ENCODE measurements at places on chromosomes 13 and 19.

DNA sequence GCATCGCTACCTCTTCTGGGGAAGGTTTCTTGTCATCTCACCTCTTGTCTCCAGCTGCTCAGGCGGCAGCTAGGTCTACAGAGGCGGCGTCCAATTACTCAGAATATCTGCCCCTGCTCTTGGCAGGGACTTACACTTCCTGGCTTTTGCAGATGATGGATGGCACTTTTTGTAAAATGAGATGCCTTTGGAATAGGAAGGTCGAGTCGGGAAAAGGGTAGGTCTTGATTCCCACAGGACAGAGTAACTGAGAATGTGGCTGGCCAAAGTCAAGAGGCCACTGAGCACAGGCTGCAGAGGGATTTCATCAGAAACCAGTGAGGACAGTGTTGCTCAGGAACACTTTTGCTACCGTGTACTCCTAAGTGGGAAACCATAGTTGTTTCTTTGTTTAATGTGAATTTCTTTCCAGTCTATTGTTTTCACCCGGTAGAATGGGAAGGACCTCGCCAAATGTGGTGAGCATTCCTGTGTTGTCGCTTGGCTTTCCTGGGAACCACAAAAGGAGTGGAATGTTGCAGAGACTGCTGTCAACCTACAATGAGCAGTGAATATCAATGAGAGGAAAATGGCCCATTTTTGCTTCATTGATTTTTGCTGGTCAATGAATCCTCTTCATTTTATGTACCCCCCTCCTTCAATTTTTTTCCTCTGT, 383.7 kb downstream of the HS6ST3 start:
- DNase-seq, result no peak

GRCh38 chr13:34207872-34208271, 389.9 kb downstream of the RFC3 start:
- DNase-seq, result no peak

DNA sequence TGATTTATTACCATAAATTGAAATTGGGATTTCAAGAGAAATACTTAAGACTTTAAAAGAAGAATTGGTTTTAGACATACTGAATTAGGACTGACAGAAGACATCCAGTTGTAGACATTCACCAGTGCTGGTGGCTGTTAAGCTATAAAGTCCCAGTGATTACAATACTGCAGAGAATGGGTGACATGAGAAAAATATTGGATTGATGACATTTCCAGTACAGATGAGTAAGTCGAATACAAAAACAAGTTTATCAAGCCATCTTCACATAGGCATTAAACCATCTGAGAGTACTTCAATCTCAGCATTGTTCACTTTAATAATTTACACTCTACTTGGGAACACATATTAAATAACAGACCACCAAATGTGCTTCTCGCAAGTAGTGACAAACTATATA, 66.8 kb downstream of the TBC1D4 start:
- no peak for DNase-seq

DNA sequence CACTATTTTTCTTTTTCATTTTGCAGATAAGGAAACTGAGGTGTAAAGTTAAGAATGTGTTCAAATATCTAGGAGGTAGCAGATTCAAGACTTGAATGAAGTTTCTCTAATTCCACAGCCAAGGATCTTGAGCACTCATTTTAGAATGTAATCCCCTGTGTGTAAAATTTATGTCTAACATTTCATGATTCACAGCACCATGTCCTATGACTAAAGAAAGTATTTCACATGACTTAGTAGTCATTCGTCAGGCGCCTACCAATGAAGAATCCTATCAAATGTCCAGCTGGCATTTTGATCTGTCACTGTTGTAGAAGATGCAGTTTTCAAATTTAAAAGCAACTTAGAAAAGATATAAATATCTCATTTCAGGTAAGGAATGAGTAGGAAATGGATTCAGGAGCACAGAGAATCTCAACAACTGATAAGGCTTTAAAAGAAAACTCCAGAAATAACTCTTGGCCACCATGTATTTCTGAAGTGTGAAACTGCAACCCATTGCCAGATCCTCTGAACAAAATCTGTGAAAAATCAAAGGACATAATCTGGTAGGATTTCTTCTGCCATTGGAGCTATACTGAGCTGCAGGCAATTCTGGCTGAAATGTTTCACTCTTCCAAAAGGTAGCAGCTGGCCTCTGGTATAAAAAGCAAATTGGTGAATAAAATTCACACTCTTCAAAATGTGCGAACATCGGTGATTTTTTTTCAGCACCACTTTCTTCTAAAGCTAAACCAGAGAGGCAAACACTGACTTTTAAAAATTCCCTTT, 92.2 kb downstream of the DCLK1 start:
- DNase-seq, result no peak

GRCh38 chr19:13881692-13882418, 4.9 kb downstream of the NANOS3 start:
- DNase-seq, result peak; percentile 43

DNA sequence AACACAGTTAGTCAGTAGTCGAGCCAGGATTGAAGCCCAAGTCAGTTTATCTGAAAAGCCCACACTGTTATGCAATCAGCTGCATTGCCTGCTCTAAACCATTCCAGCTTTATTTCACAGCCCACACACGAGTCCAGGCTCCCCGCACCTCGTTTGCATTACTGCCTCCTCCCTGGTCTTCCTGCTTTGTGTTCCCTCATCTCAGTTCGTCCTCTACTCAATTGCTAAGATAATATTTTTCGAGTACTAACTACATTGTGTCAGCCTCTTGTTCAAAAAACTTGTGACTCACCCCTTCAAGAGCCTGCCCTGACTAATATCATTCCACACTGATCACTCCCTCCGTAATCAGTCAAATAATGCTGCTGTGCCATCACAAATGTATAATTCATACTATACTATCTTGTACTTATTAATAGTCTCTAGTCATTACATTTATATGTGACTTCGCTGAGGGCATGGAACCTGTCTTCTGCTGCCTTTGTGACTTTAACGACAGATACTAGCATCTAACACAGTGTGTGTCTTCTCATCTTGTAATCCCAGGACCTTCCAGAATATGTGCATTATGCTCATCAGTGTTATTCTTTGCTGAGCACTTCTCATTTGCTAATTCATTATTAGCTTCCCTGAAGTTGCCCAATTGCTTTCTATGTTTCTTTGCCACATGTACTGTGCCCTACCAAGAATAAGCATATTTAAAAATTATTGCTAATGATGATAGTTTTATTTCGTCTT, 26.2 kb upstream of the WDFY2 start:
- DNase-seq, result peak; percentile 48

DNA sequence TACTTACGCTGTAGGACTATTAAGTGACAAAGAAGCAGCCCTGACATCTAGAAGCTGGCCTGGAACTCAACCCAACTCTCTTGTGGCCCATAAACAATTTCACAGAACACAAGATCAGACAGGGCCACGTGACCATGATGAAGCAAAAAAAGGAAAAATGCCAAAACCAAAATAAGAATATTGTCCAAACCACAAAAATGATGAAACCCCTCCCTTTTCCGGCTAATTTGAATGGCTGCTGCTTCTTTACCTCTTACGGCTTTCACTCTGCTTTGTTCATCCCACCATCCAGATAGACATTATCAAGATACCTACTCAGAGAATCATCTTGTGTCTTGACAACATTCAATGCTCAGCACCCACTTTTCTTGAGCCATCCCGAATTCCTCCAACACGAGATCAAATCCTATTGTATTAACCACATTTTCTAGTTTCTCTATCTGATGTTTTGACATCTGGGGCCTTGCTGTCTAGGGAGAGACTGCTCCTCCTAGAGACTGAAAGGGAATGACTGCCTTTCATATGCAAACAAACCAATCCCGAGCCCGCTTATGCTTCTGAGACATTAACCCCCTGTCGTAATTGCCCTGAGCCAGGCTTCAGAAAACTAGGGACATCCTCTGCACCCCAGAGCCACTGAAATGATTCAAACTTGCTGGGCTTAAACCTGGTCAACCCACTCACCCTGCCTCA, 186.3 kb downstream of the TDRD3 start:
- DNase-seq, result peak; percentile 50

GRCh38 chr13:48851707-48852106, 124.0 kb upstream of the FNDC3A start:
- no peak for DNase-seq

GRCh38 chr19:1249298-1249989, 1.1 kb downstream of the MIDN start:
- peak; percentile 95 for DNase-seq

- DNase-seq, result no peak
These were observed 58.1 kb upstream of the SIAH3 start for GRCh38 chr13:45909673-45910072.

DNA sequence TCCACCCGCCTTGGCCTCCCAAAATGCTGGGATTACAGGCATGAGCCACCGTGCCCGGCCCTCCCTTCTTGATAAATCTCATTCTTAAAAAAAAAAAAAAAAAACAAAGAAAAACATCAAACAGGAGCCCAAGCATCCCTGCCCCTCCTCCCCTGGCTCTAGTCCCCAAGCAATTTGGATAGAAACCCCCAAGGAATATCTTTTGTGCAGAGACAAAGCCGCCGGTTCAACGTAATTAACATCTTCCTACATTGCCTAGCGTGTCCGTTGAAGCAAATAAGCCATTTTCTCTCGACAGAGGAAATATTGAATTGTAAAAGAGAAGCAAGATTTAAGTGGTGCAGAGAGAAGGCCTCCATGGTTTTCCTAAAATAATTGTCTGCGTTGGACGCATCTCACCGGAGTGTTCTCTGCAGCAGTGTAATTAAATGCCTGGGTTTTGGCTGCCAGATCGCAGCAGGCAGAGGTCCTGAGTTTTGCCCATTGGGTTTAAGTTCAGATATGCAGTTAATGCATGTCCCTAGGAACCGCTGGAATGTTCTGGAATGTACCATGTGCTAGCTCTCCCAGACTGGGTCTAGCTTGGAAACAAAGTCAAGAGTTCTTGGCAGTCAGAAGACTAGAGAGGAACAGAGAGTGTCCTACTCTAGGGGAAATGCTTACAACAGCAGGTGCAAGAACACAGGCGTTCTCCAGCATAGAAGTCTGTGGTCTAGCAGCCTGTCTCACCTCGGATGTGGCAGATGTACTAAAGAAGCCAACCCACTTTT, 30.8 kb downstream of the PIN1 start:
- DNase-seq, result no peak

DNA sequence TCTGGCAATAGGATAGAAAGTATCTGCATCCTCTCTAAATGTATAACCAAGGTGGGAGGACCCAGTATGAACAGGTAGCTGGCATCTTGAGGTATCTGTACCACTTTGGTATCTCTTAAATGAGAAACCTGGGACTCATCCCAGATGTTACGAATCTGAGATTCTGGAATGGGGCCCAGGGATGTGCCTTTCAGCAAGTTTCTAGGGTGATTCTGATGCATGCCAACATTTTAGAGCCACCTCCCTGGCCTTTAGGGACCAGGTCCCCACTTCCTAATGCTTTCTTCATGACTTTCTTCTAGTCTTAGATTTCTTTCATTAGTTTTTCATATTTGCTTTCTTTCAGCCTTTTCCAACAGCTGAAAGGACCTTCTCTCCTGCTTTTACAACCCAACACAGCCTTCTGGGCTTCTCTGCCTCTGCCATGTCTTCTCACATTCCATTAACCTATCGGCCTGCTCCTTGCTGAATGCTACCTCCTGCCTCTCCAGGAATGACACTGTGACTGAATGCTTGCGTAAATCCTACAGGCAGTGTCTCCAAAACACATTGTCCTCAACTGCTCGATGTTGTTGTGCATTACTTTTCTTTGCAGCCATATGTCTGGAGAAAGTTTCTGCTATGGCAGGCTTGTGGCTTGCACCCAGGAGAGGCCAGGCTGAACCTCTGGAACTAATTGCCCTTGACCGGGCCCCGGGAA, 284.0 kb downstream of the DNAJC15 start:
- no peak for DNase-seq

GRCh38 chr13:113875429-113875815, 11.5 kb upstream of the GAS6 start:
- no peak for DNase-seq

GRCh38 chr19:13154241-13154778, 4.1 kb downstream of the IER2 start:
- peak; percentile 86 for DNase-seq

DNA sequence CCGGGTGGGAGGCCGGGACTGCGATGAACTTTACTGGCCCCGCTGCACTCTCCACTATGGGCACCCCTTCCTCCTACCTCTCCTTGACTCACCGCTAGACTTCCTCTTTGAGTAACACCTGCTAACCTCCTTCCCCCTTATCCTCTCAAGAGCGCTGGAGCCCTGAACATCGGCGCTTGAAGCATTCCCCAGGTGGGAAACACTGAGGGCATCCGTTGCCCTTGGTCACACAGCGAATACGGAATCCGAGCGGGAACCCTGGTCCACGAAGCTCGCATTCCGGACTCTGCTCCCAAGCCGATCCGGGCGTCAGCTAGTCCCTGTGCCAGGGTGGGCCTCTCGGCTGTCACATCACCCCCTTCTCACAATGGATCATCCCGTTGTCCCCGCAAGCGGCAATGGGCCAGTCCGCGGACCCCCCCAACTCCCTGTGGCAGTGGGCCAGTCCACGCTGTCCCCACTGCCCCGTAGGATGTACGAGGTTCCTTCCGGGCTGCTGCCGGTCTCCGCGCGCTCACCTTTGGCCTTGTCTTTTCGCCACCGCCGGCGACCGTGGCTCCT, 4.2 kb downstream of the LIPE start:
- DNase-seq, result no peak

GRCh38 chr19:33220735-33221134, 4.9 kb downstream of the SLC7A10 start:
- no peak for DNase-seq

- no peak for DNase-seq
These were observed 3.0 kb upstream of the KCTD12 start for GRCh38 chr13:76889254-76889653.

- no peak for DNase-seq
These were observed 1251.9 kb upstream of the SLC10A2 start for GRCh38 chr13:104318121-104318520.

GRCh38 chr19:52086481-52086880, 9.1 kb downstream of the ZNF841 start:
- no peak for DNase-seq

- no peak for DNase-seq
These were observed 12.7 kb downstream of the LSM14A start for GRCh38 chr19:34184880-34185491.

- peak; percentile 94 for DNase-seq
These were observed at the start of gene NFIC for GRCh38 chr19:3365836-3366752. Gene NFIC, plus strand, starts transcription at chr19:3366583. Its CDS starts 54 bp downstream, at chr19:3366637.

- DNase-seq, result no peak
These were observed 2.2 kb upstream of the SPRYD7 start for GRCh38 chr13:49938314-49938713.

DNA sequence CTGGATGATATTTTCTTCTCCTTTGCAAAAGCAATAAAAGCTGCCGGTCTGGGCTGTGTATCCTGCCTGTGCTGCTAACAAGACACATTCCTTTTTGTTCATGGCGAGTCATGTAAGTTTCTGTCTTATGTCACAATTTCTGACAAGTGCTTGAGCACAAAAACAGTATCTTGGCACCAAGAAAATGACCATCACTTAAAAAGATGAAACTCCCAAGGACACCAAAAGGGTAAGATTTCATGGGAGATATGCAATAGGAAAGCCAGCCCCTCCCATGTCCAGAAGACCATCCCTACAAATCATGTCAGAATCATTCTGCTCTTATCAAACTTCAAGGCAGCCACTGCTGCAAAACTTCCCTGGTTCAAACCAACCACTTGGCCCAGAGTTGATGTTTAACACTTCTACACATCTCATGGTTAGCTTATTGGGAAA, 375.4 kb upstream of the ZNF507 start:
- no peak for DNase-seq

Measured in AG08396 (cell line).